ENCODE measurements at places on chromosomes 7 and 10.

DNA sequence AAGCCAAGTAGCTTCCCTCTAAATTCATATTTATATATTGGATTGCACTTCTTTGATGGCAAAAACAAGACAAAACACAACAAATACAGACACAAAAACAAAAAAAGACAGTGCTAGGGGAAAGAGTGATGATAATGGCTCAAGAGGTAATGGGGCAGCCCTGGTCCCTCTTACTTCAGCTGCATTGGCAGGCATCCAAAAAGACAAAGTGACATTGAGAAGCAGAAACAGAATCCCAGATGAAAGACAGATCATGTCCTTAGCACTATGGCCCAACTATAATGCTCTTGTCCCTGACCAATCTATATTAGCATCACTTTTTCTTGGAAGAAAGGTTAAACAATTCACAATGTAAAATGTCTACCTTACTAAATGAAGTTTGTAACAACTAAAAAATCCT lies 76.2 kb downstream of the GPR85 start:
- DNase-seq = no peak

DNA sequence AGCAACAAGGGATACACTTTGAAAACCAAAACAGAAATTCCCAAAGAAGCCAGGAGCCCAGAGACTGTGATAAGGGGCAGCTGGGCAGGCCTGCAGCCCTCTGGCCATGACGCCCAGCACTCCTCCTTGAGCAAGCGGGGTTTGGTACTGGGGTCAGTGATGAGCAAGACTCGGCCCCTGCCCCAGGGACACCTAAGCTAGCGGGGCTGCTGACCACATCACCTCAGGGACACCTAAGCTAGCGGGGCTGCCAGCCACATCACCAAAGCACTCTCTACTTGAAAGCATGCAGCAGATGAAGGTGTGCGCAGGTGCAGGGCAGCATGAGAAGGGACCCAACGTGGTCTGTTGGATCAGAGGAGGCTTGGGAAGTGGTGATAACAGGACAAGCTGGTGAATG lies 108.0 kb upstream of the PPP2R2D start:
- no peak for DNase-seq

GRCh38 chr7:142385491-142386340 lies 127.9 kb upstream of the PRSS58 start:
- DNase-seq = no peak

DNA sequence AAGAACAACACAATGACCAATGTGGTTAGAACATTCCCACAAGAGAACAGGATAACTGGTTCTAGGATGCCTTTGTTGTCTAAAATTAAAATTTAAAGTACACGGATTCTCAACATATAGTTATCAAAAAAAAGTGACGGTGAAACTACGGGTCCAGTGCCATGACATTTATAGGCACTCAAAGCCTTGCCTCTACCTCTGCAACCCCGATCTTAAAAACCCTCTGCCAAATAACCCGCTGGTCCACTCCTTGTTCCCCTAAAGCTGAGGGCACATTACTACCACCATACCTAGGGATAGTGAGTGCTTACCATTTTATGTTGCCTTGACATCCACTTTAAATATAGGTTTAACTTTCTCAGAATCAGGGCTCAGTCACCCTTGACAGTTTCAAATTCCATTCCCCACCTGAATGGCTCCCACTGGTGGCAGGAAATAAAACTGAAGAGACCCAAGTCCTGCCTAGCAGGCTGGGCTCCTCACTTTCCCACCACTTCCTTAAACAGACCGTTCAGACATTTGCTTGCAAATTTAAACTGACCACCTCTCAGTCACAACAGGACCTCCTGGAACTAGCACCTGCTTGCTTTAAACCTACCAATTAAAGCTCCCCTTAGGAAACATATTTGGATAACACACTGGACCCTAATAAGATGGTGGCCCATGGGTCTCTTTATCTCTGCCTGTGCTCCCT lies 169.9 kb upstream of the ASAH2 start:
- DNase-seq = no peak

- no peak for DNase-seq
Measured at GRCh38 chr10:88765816-88766215, 6.0 kb downstream of the LIPN start.

DNA sequence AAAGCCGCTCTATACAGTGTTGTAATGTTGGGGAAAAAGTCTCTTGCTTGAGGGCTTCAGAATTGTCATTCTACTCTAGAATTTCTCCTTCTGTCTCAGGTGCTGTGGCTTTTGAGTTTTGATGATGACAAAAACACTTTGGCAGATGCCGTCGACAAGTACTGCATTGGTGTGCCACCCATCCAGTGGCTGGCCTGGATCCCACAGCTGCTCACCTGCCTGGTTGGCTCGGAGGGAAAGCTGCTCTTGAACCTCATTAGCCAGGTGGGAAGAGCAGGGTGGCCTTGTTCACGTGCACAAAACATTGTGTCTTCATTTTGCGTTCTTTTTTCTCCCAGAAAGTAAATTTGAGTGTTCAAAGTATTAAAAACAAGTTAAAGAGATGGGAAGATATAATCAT lies 112.0 kb downstream of the TRRAP start:
- peak; percentile 7 for DNase-seq

- DNase-seq = no peak
Measured at GRCh38 chr7:110001254-110001938, 1089.5 kb upstream of the LRRN3 start.

DNA sequence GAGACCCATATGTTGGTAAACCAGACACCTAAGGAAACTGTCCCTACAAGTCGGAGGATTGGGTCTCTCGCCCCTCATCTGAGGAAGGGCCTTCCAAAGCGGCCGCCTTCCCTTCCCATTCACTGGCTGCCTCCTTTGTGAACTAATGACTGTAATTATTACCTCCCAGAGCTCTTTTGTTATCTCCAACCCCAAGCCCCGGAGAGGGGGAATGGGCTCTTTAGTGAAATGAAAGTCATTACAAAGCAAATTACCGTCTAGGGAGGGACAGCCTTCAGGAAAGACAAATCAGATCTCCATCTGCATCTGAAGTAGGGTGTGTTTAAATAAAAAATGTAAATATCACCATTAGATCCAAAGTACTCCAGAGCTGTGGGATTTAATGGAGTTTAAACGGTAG lies 2.6 kb upstream of the GAD2 start:
- peak; percentile 59 for DNase-seq

DNA sequence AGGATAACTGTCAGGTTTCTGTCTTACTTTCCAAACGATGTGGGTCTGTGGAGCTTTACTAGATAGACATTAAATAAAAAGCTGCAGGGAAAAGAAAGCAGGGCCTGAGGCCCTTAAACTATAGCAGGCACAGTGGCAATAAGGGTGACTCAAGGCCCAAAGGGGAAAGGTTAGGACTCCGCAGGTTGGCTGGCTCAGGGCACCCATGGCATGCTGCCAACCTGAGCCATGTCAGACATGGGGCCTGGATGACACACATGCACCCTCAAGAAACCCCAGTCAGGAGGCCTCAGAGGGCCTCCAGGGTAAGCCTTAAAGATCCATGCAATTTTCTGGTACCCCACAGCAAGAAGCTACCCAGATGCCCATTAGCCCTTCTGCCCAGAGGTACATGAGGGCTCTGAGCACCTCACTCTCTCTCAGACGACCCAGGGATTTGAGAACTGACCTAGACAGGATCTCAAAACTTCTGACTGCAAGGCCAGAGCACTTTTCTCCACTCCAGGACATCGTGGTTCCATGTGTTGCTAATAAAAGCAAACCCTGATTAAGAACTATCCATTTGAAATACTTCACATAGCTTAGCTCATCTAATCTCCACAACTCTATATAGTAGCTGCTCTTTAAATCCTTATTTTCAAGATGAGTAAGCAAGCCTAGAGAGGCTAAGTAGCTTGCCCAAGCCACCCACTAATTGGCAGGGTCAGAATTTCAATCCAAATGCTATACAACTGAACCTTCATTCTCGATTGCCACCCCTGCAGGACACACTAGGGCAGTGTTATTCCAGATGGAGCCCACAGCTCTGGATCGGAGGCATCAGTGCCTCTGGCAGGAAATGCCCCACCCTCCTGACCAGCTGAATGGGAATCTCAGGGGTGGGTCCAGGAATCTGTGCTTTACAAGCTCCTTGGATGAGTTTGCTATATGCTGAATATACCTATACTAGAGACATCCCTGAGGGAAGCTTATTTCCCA lies 132.5 kb upstream of the EFCAB10 start:
- DNase-seq = no peak

GRCh38 chr7:158422887-158423560 lies 164.6 kb downstream of the PTPRN2 start:
- DNase-seq = no peak

- DNase-seq = no peak
Measured at GRCh38 chr7:134870781-134871180, 91.3 kb downstream of the CALD1 start.

- no peak for DNase-seq
Measured at GRCh38 chr7:116403265-116403664, 96.3 kb upstream of the CAV2 start.

DNA sequence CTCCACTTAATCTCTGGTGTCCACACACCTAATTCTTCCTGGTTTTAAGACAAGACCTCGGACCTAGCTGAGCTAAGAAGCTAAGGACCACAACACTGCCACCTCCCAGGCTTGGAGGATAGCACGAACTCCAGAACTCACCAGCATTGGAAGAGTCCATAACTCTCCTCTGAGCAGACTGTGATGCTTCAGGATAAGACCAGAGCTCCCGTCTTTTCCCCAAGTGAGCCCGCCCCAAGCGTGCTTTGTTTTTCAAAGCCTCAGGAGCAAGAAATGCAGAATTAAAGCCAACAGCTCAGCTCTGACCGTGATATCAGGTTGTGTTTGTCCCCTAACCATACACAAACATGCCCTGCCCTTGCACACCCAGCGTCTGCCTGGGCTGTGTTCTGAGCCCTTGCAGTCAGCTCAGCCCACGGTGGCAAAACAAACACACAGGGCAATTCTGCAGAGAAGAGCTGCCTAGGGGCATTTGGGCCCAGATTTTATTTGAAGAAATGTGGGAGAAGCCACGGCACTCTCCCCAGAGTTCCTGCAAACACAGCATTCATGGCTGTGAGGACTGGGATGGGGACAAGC lies 145.4 kb downstream of the WDR11 start:
- no peak for DNase-seq

DNA sequence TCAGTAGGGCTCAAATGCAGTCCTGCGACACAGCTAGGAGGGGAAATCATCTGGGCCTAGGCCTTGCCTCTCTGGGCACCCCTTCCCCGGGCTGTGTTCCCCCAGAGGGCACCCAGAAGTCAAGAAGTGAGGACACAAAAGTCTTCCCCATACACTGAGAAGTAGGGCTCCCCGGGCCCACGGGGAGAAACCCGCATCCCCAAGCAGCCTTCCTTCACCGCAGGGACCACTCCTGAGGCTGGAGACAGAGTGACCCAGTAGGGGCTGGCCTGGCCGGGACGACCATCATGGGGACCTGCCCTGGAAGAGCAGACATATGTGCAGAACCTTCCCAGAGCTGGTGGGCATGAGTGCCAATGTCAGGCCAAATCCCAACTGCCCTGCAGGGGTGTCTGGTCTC lies 163.5 kb downstream of the GFRA1 start:
- DNase-seq = no peak

DNA sequence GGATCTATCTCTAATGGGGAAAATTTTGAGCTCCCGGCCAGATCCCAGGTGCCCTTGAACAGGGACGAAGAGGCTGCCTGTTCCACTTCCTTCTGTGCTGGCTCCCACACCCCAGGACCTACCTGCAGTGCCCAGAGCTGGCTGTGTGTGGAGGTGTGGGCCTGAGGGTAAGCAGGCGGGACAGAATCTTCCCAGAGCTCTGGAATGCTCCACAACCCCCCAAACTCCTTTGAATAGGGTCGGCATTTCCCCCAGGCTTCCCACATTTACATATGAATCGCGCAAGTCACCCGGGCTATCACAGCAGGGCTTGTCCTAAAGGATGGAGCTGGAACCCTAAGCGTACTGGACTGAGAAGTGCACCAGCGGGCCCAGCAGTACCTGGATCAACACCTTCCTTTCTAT lies 95.9 kb downstream of the DNMBP start:
- DNase-seq = no peak

DNA sequence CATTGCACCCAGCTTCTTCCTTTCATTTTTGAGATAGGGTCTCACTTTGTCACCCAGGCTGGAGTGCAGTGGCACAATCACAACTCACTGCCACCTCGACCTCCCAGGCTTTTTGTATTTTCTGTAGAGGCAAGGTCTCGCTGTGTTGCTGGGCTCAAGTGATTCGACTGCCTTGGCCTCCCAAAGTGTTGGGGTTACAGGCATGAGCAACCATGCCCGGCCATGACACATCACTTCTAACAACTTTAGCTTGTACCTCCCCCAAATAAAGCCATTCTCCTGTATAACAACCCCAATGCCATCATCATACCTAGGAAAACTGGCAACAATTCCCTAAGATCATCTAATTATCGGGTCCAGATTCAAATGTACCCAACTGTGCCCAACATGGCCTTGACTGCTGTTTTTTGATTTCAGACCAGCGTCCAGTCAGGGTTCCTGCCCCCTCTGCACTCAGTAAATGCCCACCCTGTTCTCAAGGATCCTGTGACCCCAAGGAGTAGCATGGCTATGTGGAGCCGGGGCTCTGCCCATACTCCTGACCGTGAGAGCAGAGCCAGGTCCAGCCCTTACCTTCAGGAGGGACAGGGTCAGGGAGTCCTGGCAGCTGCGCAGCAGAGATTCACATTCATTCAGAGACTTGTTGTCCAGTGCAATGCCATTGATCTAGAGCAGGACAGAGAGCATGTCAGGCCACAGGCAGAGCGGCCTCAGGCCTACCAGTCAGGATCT lies 102.6 kb downstream of the DLG5 start:
- DNase-seq = no peak
